ENCODE measurements at places on chromosomes 3 and 15. TPM values are rescaled to one million over a fixed set of nuclear protein-coding genes. Genes with fewer than 3 reads are reported as not detected.

The IGDCC3 gene
- total RNA-seq, result not detected

The SH3GL3 gene
- not detected for total RNA-seq

The RNU6-1 gene
- total RNA-seq, result not detected

The EEFSEC gene
- 12.7 TPM for total RNA-seq

The IFT80 gene
- total RNA-seq, result 43.1 TPM

The KLHL40 gene
- not detected for total RNA-seq

The PEX11A gene
- total RNA-seq, result 12.6 TPM

The NOX5 gene
- not detected for total RNA-seq

The CYP1A1 gene
- total RNA-seq, result not detected

The CCDC54 gene
- total RNA-seq, result not detected

The STAB1 gene
- not detected for total RNA-seq

The EPB42 gene
- not detected for total RNA-seq

The MLF1 gene
- total RNA-seq, result 26.7 TPM

The LRRIQ4 gene
- not detected for total RNA-seq

The RTP3 gene
- not detected for total RNA-seq

The CCDC39 gene
- total RNA-seq, result not detected

The TMEM158 gene
- 3.2 TPM for total RNA-seq

The CFAP100 gene
- total RNA-seq, result not detected

The SEMA6D gene
- total RNA-seq, result not detected

The CEP97 gene
- 6.1 TPM for total RNA-seq

The CCR9 gene
- not detected for total RNA-seq

The MUC13 gene
- 0.37 TPM for total RNA-seq

The CADM2 gene
- total RNA-seq, result not detected

The ANKRD63 gene
- total RNA-seq, result not detected

The SLC12A1 gene
- total RNA-seq, result not detected

The NR1I2 gene
- total RNA-seq, result not detected

The ZNF662 gene
- total RNA-seq, result not detected

The DNAH12 gene
- total RNA-seq, result 0.07 TPM

The PLCD1 gene
- total RNA-seq, result 1.7 TPM

The BDH1 gene
- not detected for total RNA-seq

The CHRNA3 gene
- total RNA-seq, result not detected

The CMTM6 gene
- total RNA-seq, result 73.3 TPM

The TRPM1 gene
- total RNA-seq, result 0.07 TPM

The C3orf22 gene
- not detected for total RNA-seq

The CFAP44 gene
- total RNA-seq, result not detected

The FBXO40 gene
- not detected for total RNA-seq

The CACNA2D3 gene
- 6.1 TPM for total RNA-seq

The ASB14 gene
- not detected for total RNA-seq

The CHCHD6 gene
- total RNA-seq, result 59.0 TPM

The MESP2 gene
- 0.43 TPM for total RNA-seq

The ALDH1L1 gene
- total RNA-seq, result 5.9 TPM

The USP13 gene
- total RNA-seq, result 18.5 TPM

The RNF7 gene
- total RNA-seq, result 122 TPM

The PCNP gene
- total RNA-seq, result 52.2 TPM

The C15orf39 gene
- 7.7 TPM for total RNA-seq

The P2RY13 gene
- not detected for total RNA-seq

The ATP10A gene
- 2.9 TPM for total RNA-seq

The CADPS gene
- not detected for total RNA-seq

The APOD gene
- total RNA-seq, result not detected

The CYP11A1 gene
- total RNA-seq, result not detected

The ZBED2 gene
- total RNA-seq, result 7.1 TPM

The RARRES1 gene
- not detected for total RNA-seq

Data from Caki2 (cell line).